NCI-H774 (cell line): ENCODE measurements at places on chromosomes 1 and 21.

GRCh38 chr1:160188341-160188740 lies 2.0 kb upstream of the CASQ1 start:
- no peak for DNase-seq

GRCh38 chr1:1393428-1393827 lies 5.7 kb downstream of the CCNL2 start:
- DNase-seq = no peak

GRCh38 chr1:117473063-117473462 lies 105.8 kb downstream of the MAN1A2 start:
- no peak for DNase-seq

DNA sequence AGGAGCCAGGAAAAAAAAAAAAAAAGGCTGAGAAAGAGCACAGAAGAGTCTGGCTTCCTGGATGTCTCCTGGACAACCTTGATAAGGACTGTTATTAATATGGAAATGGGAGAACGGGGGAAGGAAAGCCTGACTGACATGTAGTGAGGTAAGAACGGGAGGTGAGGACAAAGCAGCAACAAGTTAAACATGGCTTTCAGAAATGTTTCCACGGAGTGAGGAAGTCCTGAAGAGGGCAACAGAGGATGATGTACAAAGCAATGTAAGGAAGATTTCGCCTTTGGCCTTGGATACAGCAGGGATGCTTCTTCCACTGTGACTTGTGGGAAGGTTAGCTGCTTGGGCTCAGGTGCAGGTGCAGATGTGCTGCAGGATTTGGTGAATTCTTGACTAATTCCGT lies 11.9 kb upstream of the NIBAN1 start:
- DNase-seq = no peak

DNA sequence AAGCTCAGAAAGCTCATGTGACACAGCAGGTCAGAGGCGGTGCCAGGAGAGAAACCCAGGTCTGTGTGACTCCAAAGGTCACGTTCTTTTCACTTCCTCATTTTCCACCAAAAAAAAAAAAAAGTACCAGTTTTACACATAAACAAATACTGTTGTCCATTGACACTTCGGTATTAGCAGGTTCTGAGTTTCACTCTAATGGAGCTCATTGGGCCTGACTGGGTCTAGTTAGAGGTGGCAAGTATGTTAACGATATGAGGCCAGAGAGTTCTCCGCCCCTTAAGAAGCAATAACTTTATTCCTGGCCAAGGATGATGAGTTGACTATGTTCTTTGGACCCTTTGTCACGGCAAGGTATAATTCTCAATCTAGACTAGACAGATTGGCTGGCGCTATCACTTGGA lies 30.0 kb upstream of the SDE2 start:
- no peak for DNase-seq

DNA sequence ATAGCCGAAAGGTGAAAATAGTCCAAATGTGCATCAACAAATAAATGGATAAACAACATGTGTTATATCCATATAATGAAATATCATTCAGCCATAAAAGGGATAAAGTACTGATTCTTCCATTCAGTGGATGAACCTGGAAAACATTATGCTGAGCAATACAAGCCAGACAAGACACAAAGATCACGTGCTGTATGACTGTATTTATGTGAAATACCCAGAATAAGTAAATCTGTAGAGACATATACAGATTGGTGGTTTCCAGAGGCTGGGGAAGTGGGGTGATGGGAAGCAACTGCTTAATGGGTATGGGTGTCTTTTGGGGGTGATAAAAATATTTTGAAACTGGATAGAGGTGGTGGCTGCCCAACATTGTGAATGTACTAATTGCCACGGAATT lies 13.3 kb upstream of the GSTM4 start:
- no peak for DNase-seq

DNA sequence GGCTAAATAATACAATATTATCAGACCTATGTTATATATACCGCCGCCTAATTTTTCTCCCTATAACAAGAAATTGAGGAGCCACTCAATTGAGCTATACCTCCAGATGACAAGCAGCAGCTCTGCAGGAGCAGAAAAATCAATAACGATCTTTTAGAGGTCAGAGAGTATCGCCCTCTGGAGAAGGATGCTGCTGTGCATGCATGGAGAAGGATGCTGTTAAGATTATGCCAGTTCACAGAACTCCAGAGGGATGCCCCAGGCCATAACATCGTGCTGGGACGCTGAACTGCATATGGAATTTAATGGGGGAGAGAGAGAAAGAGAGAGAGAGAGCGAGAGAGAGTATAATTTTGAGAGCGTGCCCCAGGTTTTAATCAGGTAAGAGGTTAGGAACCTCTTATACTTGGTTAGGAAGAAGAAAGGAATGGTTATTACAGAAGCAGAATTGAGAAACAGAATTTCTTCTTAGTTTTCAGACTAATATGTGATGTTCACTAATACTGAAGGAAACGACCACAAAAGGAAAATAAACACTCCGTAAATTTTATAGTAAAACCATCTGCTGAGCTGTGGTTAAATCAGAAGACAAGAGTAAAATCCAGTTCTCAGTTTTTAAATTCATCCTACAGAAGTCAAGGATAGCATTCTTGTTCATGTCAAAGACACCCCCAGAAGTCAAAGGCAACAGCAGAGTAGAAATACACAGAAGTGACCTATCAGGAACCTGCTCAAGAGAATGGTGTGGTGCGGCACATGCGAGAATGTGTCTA lies 111.1 kb downstream of the SMYD2 start:
- no peak for DNase-seq

DNA sequence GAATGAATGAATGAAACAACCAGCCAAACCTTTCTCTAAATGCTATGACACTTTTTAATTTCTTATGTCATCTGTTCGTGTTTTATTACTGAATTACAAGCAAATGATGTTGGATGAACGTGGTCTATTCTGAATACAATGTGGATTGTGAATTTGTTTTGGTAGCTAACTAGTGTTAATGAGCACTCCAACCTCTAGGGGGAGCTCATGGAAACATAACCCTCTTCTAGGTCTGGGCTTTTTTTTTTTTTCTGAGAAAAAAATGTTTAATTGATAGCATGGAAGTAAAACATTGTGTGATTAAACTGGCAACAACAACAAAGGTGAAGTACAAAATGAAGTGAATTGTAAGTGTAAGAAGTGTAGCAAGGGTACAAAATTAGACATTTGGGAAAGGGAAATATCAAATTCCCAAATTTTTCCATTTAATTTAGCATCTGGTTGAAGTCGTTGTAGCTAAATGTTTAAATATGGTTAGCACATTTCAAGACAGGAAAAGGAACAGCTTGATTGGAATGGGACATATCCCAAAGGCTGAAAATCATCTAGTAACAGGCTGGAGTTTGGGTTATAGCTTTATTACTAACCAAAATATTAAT lies 42.6 kb upstream of the PTGS2 start:
- no peak for DNase-seq

DNA sequence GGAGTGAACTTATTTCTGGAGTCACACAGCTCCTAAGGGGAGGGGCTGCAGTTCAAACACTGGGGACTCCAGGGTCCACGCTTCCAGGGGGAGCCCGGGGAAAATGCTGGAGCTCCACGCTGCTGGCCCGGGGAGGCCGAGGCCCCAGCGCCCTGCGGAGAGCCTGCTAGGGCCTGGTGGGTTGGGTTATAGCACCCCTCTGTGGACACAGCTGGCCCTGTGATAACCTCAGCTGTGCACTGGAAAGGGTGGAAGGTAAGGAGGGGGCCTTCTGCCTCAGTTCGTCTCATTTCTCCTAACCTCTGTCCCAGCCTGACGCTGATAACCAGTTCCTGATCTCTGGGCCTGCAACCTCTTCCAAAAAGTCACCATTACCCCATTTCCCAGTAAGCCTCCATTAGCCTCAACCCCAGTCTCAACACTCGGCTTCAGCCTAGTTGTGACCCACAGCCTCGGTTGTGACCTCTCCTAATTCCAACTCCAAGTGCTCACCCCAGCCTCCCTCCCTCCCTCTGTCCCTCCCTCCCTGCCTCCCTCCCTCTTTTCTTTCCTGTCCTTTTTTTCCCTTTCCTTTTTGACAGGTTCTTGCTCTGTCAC lies 7.1 kb downstream of the NBL1 start:
- no peak for DNase-seq

DNA sequence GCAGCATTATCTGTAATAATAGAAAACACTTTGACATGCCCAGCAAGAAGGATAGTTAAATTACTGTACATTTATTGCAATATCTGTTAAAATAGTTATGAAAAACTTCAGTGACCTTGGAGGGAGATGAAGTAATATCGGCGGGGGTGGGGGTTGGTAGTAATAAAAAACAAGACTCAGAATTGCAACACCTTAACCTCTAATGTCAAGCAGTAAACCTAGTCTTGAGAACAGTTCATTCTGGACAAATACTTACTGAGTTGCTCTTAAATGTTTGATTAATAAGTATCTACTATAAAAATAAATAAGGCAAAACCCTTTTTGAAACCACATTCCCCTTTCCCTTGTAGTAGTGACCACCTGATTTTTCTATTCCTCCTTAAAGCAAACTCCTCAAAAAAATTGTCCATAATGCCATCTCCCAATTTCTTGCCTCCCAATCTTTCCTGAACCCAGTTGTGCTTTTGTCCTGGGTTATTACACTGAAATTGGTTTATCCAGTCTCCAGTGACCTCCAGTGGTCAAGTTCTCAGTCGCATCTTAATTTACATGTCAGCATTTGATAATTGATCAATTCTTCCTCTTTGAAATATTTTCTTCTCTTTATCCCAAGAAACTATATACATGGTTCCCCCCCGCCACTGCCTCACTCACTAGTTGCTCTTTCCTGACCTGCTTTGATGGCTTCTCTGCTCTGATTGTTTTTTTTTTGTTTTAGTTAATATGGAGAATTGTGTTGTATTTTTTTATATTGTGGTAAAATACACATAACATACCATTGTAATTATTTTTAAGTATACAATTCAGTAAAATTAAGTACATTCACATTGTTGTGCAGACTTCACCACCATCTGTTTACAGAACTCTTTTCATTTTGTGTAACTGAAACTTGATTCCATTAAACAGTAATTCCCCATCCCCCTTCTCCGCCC lies 36.8 kb downstream of the RAP1A start:
- DNase-seq = no peak

DNA sequence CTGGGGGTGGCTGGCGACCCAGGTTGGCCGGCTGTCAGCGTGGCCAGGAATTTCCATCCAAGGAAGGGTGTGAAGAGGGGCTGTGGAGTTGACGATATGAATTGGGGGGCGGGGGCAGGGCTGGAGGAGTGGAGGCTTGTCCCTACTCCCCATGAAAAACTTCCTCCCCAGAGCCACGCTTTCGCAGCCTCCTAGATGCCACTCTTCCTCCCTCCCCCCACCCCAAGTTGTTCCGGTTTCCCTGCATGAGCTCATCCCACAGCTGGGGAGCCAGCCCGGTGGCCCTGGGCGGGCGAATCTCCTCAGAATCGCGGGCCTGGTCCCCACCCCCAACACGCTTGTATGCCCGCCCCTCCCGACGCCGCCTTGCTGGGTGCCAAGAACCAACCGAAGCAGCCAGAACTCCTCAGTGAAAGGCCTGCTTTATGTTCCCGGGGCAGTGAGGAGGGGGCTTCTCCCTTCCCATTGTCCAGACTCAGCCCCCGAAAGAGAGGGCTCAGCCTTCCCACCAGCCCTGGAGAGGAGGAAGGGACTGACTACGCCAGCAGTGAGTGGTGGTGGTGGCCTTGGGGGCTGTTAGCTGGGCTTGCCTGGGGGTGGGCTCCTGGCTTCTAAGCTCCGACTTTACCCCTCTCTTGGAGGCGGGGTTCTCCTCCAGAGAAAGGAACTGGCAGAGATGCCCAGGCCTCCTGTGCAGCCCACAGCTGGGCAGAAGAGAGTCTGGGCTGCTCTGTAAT lies 1.8 kb upstream of the CSMD2 start:
- no peak for DNase-seq

GRCh38 chr1:81125672-81126071 lies 675.1 kb upstream of the ADGRL2 start:
- DNase-seq = no peak

DNA sequence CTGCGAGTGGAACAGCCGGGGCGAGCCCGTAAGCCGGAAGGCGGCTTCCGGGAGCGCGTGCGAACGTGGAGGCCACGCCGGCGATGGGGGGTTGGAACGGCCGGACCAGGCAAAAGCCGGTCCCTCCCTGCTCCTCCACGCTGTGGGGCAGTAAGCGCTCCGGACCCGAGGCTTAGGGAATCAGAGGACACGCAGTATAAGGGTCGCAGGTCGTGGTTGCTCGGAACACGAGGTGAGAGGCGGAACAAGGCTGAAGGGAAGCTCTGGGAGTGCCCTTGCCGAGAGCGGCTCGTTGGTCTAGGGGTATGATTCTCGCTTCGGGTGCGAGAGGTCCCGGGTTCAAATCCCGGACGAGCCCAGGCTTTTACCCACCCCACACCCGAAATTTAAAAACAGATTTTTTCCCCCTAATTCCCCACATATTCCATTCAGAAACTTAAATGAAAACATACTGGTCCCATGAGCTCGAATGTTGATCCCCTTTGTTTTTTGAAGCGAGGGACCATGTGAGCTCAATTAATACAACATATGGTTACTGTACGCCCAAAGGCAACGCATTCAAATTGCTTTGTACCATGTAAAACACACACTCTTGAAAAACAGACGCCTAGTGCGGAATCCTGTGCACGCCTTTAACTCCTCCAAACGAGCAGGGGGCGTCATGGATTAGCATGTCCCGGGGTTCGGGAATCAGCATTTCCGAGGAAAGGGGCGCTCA lies 7.2 kb upstream of the MPZL1 start:
- peak; percentile 87 for DNase-seq

- DNase-seq = no peak
Observed at GRCh38 chr1:178345807-178346206, 151.0 kb downstream of the CLEC20A start.

GRCh38 chr1:29708381-29708780 lies 472.1 kb downstream of the PTPRU start:
- no peak for DNase-seq

GRCh38 chr1:244350027-244350426 lies 101.7 kb downstream of the ADSS2 start:
- no peak for DNase-seq

GRCh38 chr1:207818971-207819451 lies 67.2 kb downstream of the CD46 start:
- no peak for DNase-seq

- DNase-seq = peak; percentile 12
Observed at GRCh38 chr1:42747125-42747524, 7.1 kb upstream of the CLDN19 start.

- DNase-seq = no peak
Observed at GRCh38 chr1:54045496-54045895, 7.5 kb downstream of the TMEM59 start.

DNA sequence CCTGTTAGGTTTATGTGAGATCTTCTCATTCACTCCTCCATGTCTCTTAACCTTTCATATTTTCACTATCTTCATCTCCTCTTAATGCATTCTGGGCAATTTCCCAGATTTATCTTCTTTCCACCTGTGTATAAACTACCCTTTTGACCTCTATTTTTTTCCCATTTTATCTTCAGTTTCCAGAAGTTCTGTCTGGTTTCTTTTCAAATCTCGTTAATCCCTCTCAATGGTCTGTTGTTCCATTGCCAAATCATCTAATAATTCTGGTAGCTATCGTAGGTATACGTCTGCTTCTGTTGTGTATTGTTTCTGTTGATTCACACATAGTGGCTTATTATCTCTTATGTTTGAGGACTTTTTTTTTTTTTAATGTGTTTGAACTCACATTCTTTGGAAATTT lies 25.7 kb upstream of the HYI start:
- no peak for DNase-seq

GRCh38 chr1:196367838-196368237 lies 240.4 kb downstream of the KCNT2 start:
- no peak for DNase-seq

- DNase-seq = no peak
Observed at GRCh38 chr1:221559911-221560310, 182.0 kb downstream of the DUSP10 start.

- DNase-seq = no peak
Observed at GRCh38 chr1:59154401-59154800, 142.5 kb upstream of the FGGY start.

GRCh38 chr1:93353286-93353685 lies 7.6 kb downstream of the DR1 start:
- no peak for DNase-seq
